Pulmonary artery endothelial cell (primary cell): ENCODE measurements at places on chromosomes 12 and 14. TPM values are rescaled to one million over a fixed set of nuclear protein-coding genes. Genes with fewer than 3 reads are reported as not detected.

Gene MBIP
- 6.3 and 8.2 TPM in 2 replicates for total RNA-seq

Gene CLEC1B
- 0.18 TPM in 1 of 2 replicates, not detected in the other for total RNA-seq

Gene SLC22A17
- total RNA-seq: 0.99 and 5.7 TPM in 2 replicates

Gene HCAR1
- total RNA-seq: under 0.01 and 0.04 TPM in 2 replicates

Gene MIP
- total RNA-seq: 0.07 and 0.20 TPM in 2 replicates

Gene DAAM1
- 26.0 and 42.7 TPM in 2 replicates for total RNA-seq

Gene TESPA1
- not detected in 2 replicates for total RNA-seq

Gene ABCB9
- total RNA-seq: 10.3 and 10.7 TPM in 2 replicates

Gene ERP27
- 0.14 and 0.33 TPM in 2 replicates for total RNA-seq

Gene AQP5
- total RNA-seq: 0.07 and 0.60 TPM in 2 replicates

Gene PIWIL1
- not detected in 2 replicates for total RNA-seq

Gene AJUBA
- total RNA-seq: 66.8 and 72.2 TPM in 2 replicates

Gene ZBTB42
- total RNA-seq: 3.9 and 5.2 TPM in 2 replicates

Gene DIP2B
- total RNA-seq: 29.6 and 37.5 TPM in 2 replicates

Gene WNT1
- total RNA-seq: not detected in 2 replicates

Gene PKP2
- total RNA-seq: 2.4 and 13.8 TPM in 2 replicates

DNA sequence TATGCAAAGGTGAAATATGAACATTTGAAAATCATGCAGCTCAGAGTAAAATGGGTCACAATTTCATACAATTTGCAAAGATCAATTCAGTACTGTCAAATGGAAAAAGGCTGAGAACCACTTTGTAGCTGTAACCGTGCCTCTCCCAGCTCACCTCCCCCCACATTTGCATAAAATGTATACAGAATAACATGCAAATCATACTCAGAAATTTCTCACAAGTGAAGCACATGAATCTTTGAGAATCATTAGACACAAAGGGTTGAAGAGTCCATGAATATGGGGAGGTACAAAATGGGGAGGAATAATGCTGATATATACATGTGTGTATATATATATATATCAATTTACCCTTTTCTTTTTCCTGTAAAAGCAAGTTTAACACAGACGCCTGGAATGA, 162.1 kb downstream of the APAF1 start:
- DNase-seq: no peak

DNA sequence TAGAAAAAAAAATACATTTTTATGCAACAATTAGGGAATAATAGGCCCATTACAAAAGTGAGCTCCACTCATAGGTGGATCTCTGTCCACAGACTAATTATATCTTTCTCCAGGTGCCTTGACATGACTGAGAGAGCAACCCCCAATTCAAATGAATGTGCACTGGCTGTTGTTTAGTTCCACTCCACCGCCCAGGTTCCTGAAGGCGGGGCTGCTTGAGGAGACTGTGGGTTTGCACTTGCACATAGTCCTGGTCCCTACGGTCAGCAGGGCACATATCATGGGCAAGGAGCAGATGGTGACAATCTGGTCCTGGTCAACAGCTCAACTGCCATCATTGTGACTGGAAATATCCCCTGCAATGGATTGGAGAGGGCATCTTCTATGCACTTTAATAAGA, 195.6 kb upstream of the PWP1 start:
- no peak for DNase-seq

GRCh38 chr12:62530596-62530995, 64.0 kb downstream of the MON2 start:
- DNase-seq: no peak

DNA sequence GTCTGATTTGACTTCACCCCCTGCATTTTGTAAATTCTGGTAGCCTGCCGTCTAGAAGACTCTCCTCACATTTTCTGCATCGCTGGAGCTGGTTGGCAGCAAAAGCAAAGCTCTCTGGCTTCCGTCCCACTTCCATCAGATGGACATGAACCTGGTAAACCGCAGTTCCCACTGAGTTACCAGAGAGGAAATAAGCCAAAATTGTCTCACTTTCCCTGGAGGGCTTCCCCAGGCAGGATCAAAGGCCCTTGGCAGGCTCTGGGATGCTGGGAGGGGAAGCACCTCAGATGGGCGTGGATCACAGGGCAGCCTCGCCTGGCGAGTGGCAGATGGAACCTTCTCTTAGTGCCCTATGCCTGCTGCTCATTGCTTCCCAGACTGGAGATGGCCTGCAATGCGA, 243.5 kb downstream of the TMEM132C start:
- DNase-seq: no peak

DNA sequence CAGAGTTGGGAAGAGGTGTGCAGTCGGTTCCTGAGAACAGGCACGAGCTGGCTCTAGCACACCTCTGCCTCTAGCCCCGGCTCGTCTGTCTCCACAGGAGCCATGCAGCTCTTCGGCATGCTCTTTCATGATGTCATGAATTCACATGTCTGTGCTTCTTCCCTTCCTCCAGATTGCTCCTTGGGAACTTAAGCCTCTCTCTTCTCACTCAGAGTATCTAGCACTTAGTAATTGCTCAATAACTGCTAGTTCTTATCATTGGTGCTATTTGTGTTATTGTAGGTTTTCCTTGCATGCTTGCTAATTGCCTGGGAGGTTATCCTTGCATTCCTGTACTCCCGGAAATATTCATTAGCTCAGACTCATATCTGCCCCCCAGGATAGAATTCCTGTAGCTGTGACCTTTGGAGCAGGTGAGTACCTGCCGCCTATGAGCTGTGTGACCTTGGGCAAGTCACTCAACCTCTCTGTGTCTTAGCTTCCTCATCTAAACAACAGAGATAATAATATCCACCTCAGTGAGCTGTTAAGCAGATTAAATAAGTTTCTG, 19.5 kb downstream of the FAM181A start:
- DNase-seq: no peak

DNA sequence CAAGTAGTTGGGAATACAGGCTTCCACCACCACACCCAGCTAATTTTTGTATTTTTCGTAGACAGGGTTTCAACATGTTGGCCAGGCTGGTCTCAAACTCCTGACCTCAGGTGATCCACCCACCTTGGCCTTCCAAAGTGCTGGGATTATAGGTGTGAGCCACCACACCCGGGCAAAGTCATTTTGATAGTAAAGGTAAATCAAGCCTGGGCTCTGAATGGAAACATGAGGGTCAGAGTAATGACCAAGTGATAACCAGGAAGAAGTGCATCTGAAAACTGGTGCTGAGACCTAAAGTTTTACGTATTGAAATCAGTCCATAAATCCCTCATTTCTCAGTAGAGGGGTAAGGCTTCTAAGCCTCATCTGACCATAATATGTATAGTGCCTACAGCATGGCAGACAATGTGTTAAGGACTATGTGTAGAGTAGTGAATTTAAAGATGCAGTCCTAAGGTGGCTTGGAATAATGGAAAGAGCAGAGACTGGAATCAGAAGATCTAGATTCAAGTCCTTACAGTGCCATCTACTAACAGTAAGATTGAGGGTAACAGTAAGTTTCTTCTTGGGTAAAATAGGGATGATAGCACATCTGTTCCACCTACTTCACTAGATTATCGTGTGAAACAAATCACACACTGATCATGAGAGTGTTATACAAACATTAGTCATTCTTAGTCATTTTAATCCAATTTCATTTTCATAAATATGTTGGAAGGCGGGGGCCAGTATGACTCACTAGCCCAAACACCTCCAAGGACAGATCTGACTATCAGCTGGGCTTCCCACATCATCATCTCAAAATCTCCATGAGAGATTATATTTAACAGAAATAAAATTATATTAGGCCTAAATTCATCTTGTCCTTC, 11.2 kb downstream of the MAP4K5 start:
- peak; percentile 66 for DNase-seq

GRCh38 chr14:100557658-100558057, 29.6 kb downstream of the BEGAIN start:
- DNase-seq: no peak

DNA sequence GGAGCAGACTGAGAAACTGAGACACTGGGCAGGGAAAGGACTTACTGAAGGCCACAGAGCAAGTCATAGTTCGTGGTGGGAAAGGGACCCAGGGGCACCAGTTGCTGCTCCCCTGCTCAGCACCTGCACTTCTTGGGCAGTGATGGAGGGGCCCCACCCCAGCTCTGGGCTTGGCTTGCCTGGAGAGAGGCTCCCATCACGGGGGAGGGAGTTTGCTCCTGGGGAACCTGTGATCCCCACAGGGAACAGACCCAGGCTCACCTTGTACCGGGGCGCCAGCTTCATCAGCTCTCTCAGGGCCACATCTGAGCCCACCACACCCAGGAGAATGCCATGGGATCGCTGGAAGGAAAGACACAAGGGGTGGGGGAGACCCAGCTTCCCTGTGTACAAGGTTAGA, 39.8 kb downstream of the CACNA2D4 start:
- DNase-seq: no peak

GRCh38 chr14:91573894-91574837, 64.1 kb upstream of the PPP4R3A start:
- DNase-seq: no peak

GRCh38 chr14:37587881-37588666, 7.0 kb downstream of the FOXA1 start:
- no peak for DNase-seq

GRCh38 chr12:54463484-54463883, 9.9 kb downstream of the GTSF1 start:
- DNase-seq: no peak

DNA sequence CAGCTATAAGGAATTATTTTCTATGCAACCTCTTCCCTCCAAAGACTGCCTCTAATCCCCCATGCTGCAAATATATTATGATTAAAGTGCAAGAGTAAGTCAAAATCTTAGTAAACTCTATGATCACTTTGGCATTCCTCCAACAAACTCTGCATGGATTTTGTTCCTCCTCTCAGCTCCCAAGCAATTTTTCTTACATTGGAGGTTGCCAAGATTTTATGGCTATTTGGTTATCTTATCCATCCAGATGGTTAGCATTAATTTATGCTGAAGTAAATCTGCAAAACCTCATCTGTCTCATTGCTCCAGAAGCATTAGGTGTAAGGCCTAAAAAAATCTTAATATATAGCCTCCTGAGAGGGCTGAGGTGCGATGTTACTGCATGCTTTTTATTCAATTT, 228.1 kb downstream of the CHST11 start:
- no peak for DNase-seq

DNA sequence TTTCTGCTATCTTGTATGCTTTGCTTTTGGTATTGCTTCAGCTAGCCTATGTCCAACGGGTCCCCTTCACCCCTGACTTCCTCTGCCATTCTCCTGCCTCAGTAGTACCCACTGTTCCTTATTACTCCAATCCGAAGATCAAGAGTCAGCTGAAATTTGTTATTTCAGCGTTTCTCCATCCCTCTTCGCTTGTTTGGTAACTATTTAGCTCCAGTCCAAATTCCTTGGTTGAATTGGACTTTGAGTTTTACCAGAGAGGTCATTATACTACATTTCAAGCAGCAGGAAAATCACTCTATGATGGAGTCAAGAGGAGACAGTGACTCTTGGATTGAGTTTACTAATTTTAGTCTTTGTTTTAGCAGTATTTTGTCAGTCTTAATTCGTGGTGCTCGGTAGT, 4.5 kb downstream of the ETFBKMT start:
- DNase-seq: no peak

GRCh38 chr12:15963271-15963670, 52.1 kb downstream of the DERA start:
- DNase-seq: no peak

DNA sequence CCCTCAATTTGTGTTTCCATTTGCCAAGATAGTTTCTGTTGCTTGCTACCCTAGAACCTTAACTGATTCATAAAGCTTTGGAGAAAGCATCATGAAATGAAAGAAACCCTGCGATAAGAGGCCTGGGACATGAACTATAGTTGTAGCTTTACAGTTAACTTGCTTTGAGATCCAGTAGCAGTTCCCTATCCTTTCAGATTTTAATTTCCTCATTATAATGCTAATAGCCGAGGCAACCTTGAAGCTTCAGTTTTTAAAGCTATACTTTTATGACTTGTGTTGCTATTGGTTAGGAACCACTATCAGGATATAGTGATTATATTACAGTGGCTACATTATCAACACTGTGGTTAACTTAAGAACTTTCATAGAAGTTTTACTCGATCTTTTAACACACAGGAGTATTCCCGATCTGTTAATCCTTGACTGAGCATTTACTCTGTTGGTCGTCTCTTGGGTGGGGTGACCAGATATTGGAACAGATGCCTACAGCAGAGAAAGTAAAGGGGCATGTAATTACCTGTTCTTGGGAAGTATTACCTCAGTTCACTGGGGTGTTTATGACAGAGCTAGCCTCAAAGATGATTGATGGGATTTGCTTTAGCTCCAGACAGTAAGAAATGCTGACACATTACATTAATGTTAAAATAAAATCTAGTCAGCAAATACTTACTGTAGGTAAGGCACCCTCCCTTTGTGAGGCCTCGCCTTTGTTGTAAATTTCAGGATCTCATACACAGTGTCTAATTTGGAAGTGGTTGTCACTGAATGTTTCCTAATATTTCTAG, 86.2 kb upstream of the CSRP2 start:
- DNase-seq: no peak

GRCh38 chr14:24212924-24213865, at the start of gene CHMP4A:
Gene CHMP4A (minus strand): TSS chr14:24213488. CDS start chr14:24213439, 49 bp downstream.
- peak; percentile 95 for DNase-seq

DNA sequence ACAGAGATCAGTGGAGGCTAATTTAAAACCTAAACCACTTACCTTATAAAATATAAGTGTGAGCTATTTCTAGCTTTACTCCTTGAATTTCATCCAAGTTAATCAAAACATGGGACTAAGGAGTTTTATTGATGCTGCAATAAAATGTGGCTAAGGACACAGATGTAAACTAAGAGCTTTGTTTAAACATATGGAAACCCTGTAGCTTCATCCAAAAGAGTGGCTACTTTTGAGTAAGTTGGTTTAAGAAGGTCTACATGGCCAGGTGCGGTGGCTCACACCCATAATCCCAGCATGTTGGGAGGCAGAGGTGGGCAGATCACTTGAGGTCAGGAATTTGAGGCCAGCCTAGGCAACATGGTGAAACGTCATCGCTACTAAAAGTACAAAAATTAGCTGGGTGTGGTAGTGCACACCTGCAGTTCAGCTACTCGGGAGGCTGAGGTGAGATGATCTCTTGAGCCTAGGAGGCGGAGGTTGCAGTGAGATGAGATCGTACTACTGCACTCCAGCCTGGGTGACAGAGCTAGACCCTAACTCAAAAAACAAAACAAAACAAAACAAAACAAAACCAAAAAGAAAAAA, 40.4 kb downstream of the TCHP start:
- no peak for DNase-seq

- no peak for DNase-seq
Measured at GRCh38 chr12:93060666-93061472, 131.8 kb upstream of the EEA1 start.

GRCh38 chr12:19181666-19182426, 52.3 kb downstream of the PLEKHA5 start:
- DNase-seq: no peak

GRCh38 chr12:52827499-52828090, 6.5 kb downstream of the KRT79 start:
- DNase-seq: no peak
